ENCODE measurements at places on chromosomes 5 and 9. TPM values are rescaled to one million over a fixed set of nuclear protein-coding genes. Genes with fewer than 3 reads are reported as not detected.
A peak's percentile ranks its signal among the peaks of the same experiment; 100 is the strongest.

DNA sequence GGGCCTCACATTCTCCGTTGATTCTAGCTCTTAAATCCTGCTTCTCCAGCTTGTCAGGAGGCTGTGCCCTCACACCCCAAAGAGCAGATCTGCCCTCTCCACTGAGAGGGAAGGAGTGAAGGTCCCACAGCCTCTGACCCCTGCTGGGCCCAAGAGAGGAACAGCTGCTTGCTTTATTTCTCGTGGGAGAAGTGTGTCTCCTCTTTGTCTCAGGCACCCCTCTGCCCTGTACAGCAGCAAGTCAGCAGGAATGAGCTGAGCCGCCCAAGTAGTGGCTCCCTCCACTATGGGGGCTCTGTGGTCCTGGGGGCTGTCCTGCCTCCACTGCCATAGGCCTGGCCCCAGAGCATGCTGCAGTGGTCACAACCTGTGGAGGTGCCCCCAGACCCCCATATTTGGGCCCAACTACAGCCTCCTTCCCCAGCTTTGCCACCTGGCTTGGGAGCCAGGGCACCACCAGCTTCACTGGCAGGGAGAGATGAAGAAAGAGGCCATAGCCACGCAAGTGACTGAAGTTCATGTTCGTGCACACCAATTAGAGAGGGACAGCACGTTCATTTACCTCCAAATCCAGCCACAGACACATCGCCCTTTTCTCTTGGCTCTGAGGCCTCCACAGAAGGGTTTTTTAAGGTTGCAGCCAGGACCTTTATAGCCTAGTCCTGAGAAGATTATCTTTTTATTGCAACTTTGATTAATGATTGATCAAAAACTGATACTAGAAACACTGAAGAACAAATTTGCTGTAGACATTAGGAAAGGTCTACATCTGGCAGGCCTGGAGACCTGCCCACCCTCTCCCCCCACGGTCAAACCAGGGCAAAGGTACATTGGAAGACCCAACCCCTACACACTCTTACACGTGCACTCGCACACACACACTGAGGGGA, 27.5 kb downstream of the IRF1 start:
- DNase-seq = no peak

- peak; percentile 33 for DNase-seq
Observed at GRCh38 chr5:136249678-136250266, 56.8 kb upstream of the SMIM32 start.

DNA sequence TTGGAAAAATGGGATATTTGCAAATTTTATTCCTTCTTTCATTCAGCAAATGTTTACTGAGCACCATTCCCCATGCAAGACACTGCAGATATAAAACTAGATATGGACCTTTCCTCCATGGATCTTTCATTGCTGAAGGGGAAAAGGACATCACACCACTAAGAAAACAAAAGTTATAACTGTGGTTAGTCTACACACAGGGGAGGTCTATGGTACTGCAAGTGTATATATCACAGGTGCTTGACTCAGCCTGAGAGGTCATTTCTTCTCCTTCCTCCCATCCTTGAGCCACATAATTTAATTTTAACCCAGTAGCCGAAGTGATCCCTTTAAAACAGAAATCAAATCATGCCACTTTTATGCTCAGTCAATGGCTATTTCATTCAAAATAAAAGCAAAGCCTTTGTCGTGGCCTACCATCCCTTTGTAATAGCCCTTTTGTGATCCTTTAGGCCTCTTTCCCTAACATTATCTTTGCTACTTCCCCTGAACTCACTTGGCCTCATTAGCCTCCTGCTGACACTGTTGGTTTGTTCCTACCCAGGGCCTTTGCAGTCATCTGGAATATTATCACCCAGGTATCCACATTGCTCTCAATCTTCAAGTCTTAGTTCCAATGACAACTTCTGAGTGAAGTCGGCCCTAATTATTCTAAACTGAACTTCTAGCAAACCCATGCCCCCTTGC, 213.2 kb downstream of the GABRB2 start:
- no peak for DNase-seq

DNA sequence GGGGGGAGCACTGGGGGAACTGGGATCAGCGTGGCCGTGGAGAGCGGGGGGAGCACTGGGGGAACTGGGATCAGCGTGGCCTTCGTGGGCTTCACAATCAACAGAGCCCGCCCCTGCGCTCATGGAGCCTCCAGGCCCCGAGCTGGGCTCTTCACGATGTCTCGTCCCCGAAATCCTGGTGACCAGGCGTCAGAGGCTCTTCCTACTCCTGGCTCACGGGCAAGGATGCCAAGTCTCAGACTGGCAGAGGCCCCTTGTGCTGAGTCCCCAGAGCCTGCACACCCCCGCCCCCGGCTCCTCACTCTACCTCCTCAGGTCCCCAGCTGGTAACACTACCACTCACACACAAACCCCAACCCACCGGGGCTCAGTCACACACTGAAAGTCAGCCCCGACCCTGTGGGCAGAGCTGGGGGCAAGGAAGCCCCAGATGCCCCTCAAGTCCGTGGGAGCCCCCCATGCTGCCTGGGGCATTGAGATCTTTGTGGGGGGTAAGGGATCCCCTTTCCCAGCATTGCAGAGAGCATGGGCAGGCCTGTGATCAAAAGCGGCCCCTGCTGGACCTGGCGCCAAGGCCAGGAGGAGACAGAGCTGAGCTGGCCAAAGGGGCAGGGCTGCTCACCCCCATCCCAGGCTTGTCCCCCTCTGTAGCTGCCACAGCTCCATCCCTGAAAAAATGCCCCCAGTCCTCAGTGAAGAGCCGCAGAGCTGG, 26.7 kb downstream of the LHX3 start:
- DNase-seq = no peak

- DNase-seq = peak; percentile 16
Observed at GRCh38 chr5:88269222-88269771, 652 bp upstream of the TMEM161B start.

- DNase-seq = no peak
Observed at GRCh38 chr5:109668237-109668636, 21.5 kb upstream of the MAN2A1 start.

DNA sequence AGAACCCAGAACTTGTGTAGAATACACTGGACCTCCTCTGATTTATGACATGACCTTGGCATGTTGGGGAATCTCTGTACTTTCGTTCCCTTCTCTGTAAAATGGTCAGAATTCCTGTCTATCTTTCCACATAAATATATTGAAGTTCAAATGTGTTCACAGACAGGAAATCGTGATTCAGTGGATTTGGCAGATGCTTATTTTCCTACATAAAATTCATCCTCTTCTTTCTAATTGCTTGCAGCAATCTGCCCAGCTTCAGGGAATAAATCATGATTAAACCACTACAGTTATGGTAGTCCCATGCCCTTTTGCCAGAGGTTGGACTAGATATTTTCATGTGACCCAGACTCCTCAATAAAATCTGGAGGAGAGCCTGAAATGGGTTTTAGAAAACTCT, 52.1 kb upstream of the ARL15 start:
- DNase-seq = no peak

DNA sequence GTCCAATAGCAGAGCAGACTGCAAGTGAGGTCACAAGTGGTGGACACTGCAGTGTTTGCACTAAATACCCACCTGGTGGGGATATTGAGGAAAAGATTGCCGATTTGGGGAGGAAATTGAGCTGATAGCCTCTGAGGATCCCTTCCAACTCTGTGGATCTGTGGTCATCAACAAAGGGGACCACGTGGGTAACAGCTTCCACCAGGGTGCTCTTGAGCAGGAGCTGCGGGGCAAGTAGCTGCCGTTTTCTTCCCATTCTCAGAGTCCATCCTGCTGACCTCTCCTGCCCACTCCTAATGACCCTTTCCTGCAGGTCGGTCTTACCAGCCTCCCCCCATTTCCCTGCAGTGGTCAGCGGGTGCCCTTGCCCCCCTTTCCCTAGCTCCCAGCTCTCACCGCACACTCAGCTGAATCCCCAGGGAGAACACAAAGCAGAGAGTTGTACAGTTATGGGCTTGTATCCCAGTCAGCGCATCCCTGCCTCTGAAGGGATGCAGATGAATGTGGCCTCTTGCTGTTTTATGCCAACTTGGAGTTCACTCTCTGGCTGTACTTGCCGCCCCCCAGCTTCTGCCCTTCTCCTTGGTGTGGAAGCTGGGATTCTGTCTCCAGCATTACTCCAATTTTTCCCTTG, 18.0 kb downstream of the DAPK1 start:
- no peak for DNase-seq

- no peak for DNase-seq
Observed at GRCh38 chr5:157085930-157086329, 22.9 kb downstream of the HAVCR2 start.

- DNase-seq = no peak
Observed at GRCh38 chr5:124979251-124979650, 232.8 kb upstream of the ZNF608 start.

DNA sequence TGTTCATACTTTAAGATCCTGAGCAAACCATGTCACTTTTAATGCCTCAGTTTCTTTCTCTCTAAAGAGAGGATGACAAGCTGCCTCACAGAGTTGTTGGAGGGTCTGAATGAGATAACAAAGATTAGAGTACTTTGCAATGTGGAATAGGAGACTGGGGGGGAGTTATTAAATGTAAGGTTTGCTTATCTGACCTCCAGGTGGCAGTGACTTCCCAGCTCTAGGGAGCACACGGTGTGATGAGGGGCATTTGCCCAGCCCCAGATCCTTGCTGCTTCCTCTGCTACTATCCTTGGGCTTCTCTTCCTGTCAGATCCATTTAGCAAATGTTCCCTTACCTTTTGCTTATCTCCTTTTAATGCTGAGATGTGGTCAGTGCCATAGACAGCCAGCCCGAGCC, 30.7 kb downstream of the ENHO start:
- no peak for DNase-seq

GRCh38 chr5:123855609-123856008, 343.6 kb downstream of the CSNK1G3 start:
- no peak for DNase-seq

DNA sequence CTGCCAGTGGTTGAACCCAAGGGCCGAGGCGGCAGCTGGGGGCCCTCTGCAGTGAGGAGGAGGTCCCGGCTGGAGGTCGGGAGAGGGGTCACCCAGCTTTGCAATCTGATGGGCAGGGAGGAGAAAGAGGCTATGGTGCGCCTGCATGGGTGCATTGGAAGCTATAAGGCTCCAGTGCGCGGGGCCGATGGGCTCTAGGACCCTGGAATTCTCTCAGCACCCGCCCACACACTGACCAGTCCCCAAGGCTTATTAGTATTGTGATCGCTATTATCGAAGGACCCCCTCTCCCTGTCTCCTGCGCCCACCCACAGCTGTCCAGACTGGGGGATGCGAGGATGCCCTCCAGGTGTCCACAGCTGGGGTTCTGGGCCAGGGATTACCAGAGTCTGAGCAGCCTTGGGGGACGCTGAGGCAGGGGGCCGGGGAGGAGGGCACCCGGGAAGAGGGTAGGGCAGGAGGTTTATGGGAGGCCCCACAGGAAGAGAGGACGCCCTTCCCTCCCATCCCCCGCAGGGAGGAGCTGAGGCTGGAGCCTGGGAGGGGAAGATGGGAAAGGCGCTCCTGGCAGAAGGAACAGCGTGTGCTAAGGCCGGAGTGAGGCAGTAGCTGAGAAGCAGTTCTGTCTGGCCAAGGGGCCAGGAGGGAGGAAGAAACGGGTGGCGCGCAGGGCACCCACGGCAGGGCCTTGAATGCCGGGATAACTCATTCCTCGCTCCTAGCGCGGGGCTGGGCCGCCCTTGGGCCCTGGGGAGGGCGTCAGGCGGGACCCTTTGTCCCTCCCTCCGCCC, 24.2 kb downstream of the C9orf50 start:
- no peak for DNase-seq

DNA sequence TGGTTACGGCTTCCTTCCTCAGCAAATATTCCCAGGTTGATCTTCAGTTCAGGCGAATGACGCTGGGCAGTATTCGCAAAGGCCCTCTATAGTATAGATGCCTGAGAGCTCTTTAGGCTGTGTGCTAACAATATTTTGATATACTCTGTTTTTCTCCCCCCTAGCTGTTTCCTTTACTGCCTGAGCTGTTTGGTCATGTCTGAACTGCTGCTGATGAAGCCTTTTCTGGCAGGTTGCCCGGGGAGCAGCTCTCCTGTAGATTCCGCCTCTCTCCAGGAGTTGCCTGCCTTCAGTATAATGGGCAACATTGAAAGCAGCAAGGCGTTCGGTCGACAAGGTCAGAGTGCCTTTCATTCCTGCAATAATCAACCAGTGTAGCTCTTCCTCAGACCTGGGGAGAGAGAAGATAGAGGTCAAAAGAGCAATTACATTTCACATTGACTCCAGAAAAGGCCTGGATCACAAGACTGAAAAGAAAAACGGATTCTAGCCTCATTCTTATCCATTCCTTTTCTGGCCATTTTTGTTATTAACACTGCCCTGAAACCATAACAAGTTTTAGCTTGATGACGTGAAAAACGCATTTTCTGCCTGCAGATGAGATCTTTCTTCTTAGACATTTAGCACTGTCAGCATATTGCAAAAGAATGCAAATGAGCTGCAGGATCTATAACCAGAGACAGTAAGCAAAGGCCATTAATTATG, 60.1 kb upstream of the ZNF608 start:
- DNase-seq = peak; percentile 82

DNA sequence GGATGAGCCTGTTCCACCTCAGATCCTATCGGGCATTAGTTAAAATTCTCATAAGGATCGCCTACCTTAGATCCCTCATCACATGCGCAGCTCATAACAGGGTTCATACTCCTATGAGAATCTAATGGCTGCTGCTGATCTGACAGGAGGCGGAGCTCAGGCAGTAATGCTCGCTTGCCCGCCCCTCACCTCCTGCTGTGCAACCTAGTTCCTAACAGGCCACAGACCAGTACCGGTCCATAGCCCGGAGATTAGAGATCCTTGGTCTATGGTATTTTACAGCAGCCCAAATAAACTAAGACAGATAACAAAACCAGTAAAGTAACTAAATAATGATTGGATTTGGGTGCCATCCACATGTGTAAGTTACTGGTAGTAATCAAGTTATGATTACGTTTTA, 17.5 kb downstream of the GOLPH3 start:
- DNase-seq = no peak

GRCh38 chr9:88835038-88835466, 156.2 kb upstream of the S1PR3 start:
- no peak for DNase-seq

GRCh38 chr9:1404940-1405339, 354.8 kb downstream of the DMRT2 start:
- no peak for DNase-seq

- DNase-seq = no peak
Observed at GRCh38 chr9:90818279-90818678, 16.7 kb downstream of the SYK start.

- no peak for DNase-seq
Observed at GRCh38 chr5:179346401-179346800, 1.1 kb upstream of the ADAMTS2 start.

GRCh38 chr9:133839822-133840329, 101.7 kb upstream of the SARDH start:
- no peak for DNase-seq

CLIC3 gene
- not detected for polyA plus RNA-seq

PCDHA9 gene
- 0.03 TPM for polyA plus RNA-seq

TRIM32 gene
- polyA plus RNA-seq = 23.8 TPM

OBP2B gene
- not detected for polyA plus RNA-seq

PCDHB12 gene
- polyA plus RNA-seq = 4.7 TPM

LCN1 gene
- not detected for polyA plus RNA-seq

TMEFF1 gene
- 5.0 TPM for polyA plus RNA-seq

PAEP gene
- 0.28 TPM for polyA plus RNA-seq

GOLM1 gene
- polyA plus RNA-seq = 165 TPM

EDIL3 gene
- polyA plus RNA-seq = 59.4 TPM

CD72 gene
- 2.7 TPM for polyA plus RNA-seq

OTULINL gene
- polyA plus RNA-seq = 10.3 TPM

All from right renal cortex interstitium (tissue), 3 donors.